ENCODE measurements at places on chromosomes 7 and 10. TPM values are rescaled to one million over a fixed set of nuclear protein-coding genes. Genes with fewer than 3 reads are reported as not detected.

Gene PGAM2
- not detected for total RNA-seq

Gene SLC26A3
- 2.0 TPM for total RNA-seq

Gene ABCC2
- total RNA-seq, result 0.58 TPM

Gene GIMAP8
- total RNA-seq, result 0.29 TPM

Gene NKX1-2
- not detected for total RNA-seq

Gene KLHDC10
- 16.4 TPM for total RNA-seq

Gene HKDC1
- 2.4 TPM for total RNA-seq

Gene PPP1R17
- not detected for total RNA-seq

Gene RTKN2
- 0.58 TPM for total RNA-seq

Gene FGFBP3
- total RNA-seq, result 2.0 TPM

Gene FZD8
- 17.7 TPM for total RNA-seq

Gene MUC3A
- total RNA-seq, result 2.2 TPM

Gene OR2A5
- total RNA-seq, result not detected

Gene SPDYE9
- total RNA-seq, result not detected

Gene TPST1
- total RNA-seq, result 78.8 TPM

Gene CCDC71L
- total RNA-seq, result 92.7 TPM

Gene PLXNA4
- 12.8 TPM for total RNA-seq

Gene IDI2
- not detected for total RNA-seq

Gene ZNF394
- total RNA-seq, result 16.9 TPM

Gene PLPP4
- not detected for total RNA-seq

Gene FAM25A
- not detected for total RNA-seq

Gene VENTX
- 0.58 TPM for total RNA-seq

Gene PTCD1
- total RNA-seq, result 2.7 TPM

Gene TUBB8
- total RNA-seq, result not detected

Gene KCTD7
- 4.5 TPM for total RNA-seq

Gene SLC26A4
- not detected for total RNA-seq

Gene HSPA14
- not detected for total RNA-seq

Gene WNT16
- not detected for total RNA-seq

Gene LYZL2
- not detected for total RNA-seq

Gene DKK1
- total RNA-seq, result not detected
